ENCODE measurements at places on chromosomes 12 and 14.

DNA sequence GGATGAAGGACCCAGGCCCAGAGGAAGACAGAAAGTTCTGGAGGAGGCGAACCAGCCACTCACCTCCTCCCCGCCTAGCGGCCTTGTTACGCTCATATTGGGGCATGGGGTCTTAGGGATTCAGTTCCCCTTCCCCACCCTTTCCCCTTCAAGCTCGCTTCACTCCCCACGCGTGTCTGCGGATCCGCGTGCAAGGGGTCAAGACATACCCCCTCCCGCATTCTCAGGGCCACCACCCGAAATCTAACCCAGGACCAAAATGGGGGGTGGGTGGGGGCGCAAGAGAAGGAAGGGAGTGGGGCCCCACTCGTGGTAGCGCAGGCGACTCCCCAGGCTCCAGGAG is 584 bp upstream of the RFX4 start:
- DNase-seq: no peak

GRCh38 chr12:121740847-121741246 is 28.3 kb downstream of the TMEM120B start:
- DNase-seq: no peak

DNA sequence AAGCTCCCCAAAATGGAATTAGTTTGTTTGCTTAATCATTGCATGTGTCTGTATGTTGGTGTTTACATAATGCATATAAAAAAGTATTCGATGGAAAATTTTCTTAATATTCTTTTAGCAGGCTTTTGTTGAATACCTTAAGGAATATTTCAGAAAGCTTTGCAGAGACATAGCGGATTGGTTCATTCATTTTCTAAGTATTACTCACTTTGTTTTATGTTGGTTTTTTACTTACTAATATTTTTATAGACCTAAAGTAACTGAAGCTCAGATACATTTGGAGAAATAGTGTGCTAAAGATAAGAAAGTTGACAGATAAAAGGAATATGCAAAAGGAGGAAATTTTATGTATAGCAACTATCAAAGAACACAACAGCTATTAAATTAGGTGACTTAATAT is 191.0 kb downstream of the ERC1 start:
- DNase-seq: no peak

- no peak for DNase-seq
Observed at GRCh38 chr12:30988086-30988485, 61.5 kb downstream of the TSPAN11 start.

DNA sequence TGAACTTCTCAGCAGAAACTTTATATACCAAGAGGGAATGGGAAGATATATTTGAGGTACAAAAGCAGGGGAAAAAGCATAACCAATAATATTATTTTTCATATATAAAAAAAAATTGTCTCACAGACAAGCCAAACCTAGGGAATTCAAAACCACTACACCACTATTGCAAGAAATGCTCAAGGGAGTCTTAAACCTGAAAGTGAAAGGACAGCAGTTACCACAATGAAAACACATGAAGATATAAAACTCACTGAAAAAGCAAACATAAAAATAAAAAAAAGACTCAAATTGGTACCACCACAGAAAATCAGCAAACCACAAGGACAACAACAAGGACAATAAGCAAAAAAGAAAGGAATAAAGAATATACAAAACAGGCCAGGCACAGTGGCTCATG is 131.9 kb downstream of the CEP128 start:
- DNase-seq: no peak

DNA sequence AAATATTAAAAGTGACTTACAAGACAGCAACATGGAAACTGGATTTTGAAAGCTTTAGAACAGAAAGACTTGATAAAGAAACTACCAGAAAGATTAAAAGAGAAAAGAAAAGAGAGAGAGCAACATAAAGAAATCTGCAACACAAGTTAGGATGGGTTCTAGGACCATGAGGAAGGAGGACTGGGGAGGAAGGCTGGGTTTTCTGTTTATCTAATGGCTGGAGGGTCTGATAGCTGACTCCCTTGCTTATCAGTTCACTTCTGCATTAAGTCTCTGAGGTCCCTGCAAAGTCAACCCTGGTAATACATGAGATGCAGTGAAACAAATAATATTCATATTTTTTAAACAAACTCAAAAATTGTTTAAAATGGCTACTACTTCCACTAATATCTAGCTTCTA is 90.1 kb downstream of the RPAP3 start:
- no peak for DNase-seq

DNA sequence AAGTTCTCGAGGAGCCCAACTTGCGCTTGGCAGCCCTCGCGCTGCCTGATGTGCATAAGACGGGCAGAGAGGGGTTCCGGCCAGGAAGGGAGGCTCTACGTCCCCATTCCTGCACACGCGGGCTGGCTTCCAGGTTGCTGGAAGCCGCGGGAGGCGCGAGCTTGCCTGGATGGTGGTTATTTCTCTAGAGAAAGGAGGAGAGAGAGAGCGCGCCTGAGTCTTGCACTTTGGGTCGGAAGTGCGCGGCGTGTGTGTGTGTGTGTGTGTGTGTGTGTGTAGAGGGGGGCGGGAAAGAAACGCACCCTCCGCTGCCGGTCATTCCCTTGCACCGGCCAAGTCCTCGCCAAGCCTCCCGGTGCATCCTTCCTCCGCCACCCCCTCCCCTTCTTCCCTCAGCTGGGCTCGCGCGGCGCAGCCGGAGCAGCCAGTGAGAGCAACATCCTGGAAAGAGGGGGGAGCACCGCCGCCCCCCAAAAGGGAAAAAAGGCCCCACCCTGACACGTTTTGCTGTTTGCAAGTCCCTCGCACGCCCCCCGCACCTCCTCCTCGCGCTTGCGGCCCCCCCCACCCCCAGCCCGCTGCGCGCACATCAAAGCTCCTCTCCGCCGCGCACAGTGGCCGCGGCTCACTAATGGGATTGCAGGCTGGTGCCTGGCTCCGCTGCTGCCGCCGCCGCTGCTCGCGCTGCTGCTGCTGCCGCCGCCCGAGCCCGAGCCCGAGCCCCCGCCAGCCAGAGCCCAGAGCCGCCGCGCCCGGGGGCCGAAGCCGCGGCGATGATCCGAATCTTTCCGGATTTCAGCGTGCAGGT is 4.4 kb upstream of the NPAS3 start:
- DNase-seq: no peak

DNA sequence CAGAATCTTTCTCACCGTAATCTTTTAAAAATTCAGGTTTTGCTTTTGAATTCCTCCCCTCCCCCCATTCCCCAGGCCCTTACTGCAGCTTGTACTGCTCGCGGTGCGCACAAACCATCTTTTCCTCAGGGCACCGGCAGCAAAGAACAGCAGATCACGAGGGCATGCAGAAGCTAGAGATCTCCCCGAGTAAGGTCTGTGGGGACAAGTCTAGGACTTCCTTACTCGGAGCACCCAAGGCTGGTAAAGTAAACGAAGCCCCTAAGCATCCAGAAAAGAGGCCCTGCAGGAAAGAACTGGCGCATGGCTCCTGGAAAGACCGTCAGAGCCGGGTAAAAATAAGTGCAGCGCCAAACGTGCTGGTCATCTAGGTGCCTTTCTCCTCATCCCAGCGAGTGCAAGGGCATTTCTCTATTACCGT is 727 bp downstream of the LDHB start:
- no peak for DNase-seq

DNA sequence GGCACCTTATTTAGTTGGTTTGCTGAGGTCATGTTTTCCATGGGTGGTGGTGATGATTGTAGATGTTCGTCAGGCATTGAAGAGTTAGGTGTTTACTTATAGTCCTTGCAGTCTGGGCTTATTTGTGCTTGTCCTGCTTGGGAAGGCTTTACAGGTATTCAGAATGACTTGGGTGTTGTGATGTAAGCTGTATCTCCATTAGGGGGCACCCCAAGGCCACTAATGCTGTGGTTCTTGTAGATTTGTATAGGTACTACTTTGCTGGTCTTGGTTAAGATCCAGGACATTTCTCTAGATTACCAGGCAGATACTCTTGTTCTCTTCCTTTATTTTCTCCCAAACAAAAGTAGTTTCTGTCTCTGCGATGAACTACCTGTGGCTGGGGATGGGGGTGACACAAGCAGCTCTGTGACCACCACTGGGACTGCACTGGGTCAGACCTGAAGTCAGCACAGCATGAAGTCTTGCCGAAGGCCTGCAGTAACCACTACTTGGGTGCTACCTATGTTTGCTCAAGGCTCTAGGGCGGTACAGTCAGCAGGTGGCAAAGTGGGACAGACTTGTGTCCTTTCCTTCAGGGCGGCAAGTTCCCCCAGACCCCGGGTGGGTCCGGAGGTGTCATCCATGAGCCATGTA is 35.8 kb upstream of the FBXO33 start:
- peak; percentile 1 for DNase-seq

DNA sequence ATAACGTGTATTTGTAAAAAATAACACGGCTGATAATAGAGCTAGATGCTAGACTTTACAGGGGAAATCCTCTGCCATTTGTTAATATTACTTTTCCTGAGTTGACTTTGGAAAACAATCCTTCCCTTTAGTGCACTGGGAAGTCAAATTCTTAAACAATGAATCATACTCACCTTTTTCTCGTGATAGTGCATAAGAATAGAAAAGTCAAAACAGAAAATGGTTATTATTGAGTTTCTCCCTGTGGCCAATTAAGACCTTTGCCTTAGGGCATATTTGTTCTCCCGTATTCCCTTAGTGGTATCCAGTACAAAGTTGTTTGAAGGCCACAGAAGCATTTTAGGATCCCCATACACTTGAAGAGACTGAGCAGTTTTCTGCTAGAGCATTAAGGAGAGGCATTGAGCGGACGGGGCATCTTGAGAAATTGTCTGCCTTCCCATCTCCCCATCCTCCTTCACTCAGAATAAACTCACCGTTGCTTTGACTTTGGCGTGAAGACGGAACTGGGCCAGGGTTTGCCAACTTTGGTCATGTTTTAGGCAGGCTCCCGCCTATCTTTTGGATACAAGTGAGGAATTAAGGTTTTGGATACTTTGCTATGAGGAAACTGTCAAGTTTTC is 171.3 kb downstream of the TMTC2 start:
- no peak for DNase-seq

DNA sequence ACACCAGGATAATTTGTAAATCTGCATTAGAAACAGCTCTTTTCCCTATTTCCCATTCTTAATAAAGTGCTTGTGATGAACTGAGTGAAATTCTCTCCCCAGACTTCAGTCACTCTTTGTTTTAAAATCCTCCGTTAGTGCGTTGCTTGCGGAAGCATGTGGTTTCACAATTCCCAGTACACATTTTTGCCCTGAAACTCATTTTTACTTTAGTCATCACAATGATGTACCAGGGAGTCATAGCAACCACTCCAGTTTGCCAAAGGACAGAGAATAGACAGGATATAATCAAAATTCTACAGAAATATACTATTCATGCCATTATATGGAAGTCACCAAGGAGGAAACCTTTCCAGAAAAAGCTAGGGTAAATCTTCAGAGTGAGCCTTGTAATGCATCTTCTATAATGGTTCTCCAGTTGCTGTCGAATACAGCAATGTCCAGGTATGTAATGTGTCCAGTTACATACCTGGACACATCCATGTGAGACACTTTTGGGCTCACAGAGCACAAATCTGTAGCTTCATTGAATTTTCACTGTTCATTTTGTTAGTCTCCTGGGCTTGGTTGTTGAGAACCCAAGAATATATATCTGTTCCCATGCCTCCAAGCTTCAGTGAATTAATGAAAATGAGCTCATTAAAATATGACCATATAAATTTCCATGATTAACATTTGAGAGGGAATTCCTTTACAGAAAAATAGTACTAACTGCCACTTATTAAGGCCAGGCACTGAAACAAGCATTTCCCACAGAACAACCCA is 57.8 kb downstream of the GPR135 start:
- no peak for DNase-seq

- DNase-seq: no peak
Observed at GRCh38 chr12:11067514-11067913, 5.4 kb upstream of the TAS2R46 start.

DNA sequence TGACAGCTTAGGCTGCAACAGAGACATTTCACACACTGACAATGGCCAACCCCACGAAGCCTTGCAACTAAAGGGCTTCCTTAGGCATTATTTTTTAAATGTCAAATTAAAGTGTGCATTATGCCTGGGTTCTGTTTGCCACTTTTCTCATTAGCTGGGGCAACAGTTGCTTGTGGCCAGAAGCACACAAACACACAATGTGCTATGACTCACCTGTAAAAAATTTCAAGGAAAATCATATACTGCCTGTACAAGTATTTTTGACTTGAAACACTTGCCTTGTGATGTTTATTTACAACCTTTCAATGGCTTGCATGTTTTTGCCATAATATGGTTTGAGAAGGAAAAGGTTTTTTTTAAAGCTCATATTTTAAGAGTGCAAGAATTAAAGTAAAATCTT is 1.9 kb downstream of the NTN4 start:
- DNase-seq: no peak

GRCh38 chr12:84596266-84596665 is 316.3 kb downstream of the SLC6A15 start:
- DNase-seq: no peak

- no peak for DNase-seq
Observed at GRCh38 chr14:20190596-20190995, at the start of gene OR11G2. TSS of gene OR11G2 (plus strand) at chr14:20190896. CDS start at chr14:20197438, 6,542 bp downstream.

GRCh38 chr14:75333606-75334548 is 55.2 kb downstream of the FOS start:
- DNase-seq: peak; percentile 38

DNA sequence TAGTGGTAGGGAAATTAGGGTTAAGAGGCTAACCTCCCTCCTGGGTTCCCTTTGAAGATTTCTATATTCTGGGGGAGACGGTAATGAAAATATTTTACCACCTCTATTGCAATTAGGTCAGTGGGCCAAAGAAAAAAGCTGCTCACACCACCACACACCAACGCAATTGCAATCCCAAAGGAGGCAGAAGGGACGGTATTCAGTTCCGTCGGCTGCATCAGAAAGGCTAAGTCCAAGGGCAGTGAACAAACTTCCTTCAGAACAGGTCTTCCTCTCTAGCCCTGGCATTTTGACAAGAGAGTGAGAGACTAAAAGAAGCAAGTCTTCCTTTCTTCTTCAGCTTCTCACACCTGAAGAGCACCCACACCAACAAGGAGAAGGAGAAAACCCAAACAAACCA is 51.2 kb downstream of the OTX2 start:
- no peak for DNase-seq

- no peak for DNase-seq
Observed at GRCh38 chr14:101255765-101256125, 305.6 kb upstream of the DIO3 start.

GRCh38 chr12:132310181-132311040 is 19.0 kb downstream of the GALNT9 start:
- DNase-seq: no peak

- no peak for DNase-seq
Observed at GRCh38 chr14:63454863-63455622, 88.1 kb downstream of the PPP2R5E start.

GRCh38 chr12:73240110-73240509 is 967.9 kb downstream of the TRHDE start:
- no peak for DNase-seq

- no peak for DNase-seq
Observed at GRCh38 chr12:49225576-49226166, 36.8 kb upstream of the TUBA1A start.

DNA sequence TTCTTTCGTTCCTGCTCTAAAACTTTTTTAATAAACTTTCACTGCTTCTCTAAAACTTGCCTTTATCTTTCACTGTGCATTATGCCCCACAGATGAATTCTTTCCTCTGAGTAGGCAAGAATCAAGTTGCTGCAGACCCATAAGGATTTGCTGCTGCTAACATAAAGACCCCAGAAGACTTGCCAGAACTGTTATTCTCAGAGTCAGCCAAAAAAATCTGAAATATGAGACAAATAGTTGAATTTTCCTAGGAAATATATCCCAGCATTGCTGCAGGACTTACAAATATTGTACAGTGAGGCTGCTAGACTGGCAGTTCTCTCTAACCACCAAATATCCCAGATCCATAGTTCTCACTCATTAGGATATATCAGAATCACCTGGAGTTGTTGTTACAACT is 349.1 kb upstream of the FLRT2 start:
- no peak for DNase-seq

- no peak for DNase-seq
Observed at GRCh38 chr12:120735181-120735580, 9.6 kb downstream of the ACADS start.
